ENCODE measurements at places on chromosomes 6 and 20.

GRCh38 chr20:23241416-23241815 lies 109.2 kb upstream of the NXT1 start:
- no peak for DNase-seq

DNA sequence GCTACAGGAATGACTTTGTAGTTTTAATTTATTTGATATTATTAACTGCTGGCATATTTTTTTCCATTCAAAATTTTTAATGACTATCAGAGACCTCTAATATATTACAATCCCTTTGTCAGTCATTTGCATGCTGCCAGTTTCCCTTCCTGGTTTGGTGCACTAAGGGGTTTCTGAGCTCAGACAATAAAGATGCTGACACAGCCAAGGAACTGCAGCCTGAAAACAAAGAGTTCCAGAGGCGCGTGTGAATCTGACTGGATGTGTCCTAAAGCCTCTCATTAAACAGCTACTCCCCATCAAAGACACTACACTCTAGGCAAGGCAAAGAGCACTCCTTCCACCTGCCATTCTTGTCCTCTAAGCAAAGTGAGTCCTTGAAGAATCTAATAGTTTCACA lies 116.8 kb upstream of the DST start:
- no peak for DNase-seq

GRCh38 chr6:27679308-27679963 lies 206.5 kb upstream of the ZNF184 start:
- no peak for DNase-seq

- no peak for DNase-seq
Measured at GRCh38 chr6:166331503-166332415, 10.6 kb downstream of the SFT2D1 start.

DNA sequence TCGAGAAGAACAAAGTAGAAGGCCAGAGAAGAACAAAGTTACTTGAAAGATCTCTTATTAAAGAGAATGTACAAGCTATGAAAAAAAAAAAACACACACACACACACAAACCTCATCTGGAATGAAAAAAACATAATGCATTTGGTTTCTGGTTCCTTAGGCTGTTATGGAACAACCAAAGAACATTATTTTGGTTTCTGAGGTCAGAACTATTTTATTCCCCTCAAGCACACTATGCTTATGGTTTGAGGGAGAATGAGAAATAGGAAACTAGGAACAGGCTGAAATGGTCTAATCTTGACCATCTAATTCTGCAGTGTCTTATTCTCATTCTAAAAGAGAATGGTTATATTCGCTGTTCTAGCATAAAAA lies 8.8 kb downstream of the PRDM1 start:
- no peak for DNase-seq

- no peak for DNase-seq
Measured at GRCh38 chr6:14542670-14543366, 425.2 kb downstream of the CD83 start.

- no peak for DNase-seq
Measured at GRCh38 chr6:14259594-14260152, 142.1 kb downstream of the CD83 start.

GRCh38 chr6:147007441-147007840 lies 196.8 kb upstream of the STXBP5 start:
- DNase-seq, result no peak

DNA sequence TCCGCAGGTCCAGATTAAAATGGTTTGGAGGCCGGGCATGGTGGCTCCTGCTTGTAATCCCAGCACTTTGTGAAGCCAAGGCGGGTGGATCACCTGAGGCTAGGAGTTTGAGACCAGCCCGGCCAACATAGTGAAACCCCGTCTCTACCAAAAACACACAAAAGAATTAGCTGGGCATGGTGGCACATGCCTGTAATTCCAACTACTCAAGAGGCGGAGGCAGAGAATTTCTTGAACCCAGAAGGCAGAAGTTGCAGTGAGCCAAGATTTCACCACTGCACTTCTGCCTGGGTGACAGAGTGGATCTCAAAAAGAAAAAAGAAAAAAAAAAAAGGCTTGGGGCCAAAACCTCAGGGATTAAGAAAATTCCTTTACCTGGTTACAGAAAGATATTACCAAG lies 30.5 kb downstream of the C6orf15 start:
- no peak for DNase-seq

DNA sequence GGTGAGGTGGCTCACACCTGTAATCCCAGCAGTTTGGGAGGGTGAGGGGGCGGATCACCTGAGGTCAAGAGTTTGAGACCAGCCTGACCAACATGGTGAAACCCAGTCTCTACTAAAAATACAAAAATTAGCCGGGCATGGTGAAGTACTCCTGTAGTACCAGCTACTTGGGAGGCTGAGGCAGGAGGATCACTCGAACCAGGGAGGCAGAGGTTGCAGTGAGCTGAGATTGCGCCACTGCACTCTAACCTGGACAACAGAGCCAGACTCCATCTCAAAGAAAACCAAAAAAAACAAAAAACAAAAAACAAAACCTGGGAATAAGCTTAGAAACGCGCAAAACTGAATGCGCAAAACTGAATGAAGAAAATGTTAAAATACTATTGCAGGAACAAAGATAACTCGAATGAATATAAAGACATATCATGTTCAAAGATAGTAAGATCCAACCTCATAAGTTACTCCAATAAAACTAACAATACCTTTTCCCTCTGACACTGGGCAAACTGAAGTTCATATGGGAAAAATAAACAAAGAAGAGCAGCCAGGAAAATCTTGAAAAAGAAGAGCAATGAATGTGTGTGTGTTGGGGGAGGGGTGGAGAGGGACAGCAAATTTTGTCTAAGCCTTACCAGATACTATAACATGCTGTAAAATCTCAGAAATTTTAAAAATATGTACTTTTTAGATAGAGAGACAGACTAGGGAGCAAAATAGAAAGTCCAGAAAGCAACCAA lies 101.0 kb upstream of the BEND3 start:
- DNase-seq, result no peak

Measured in CD4-positive, alpha-beta T cell treated with Interleukin-12 subunit alpha and Interleukin-12 subunit beta, for 1 hour (primary cell).